HuH-7 (cell line): ENCODE measurements at places on chromosomes 6 and 20.

DNA sequence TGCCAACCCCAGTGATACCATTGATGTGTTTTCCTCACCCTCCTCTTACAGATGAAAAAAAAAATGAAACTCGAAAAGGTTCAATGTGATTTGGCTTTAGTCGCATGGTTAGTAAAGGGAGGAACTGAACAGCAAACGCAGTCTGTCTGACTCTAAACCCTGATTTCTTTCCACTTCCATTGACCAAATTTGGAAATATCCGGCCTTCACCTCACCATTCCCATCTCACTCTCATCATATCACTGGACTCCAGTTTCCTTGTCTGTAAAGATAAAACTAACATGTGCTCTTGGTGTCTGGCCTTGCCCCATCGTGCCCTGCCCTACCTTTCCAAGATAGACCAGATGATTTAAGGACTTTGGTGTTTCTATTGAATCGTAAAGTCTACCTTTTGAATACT lies 48.7 kb upstream of the ADGRF1 start:
- no peak for DNase-seq

- DNase-seq, result peak; percentile 95
Measured at GRCh38 chr20:62010551-62011402, 54.9 kb downstream of the TAF4 start.

DNA sequence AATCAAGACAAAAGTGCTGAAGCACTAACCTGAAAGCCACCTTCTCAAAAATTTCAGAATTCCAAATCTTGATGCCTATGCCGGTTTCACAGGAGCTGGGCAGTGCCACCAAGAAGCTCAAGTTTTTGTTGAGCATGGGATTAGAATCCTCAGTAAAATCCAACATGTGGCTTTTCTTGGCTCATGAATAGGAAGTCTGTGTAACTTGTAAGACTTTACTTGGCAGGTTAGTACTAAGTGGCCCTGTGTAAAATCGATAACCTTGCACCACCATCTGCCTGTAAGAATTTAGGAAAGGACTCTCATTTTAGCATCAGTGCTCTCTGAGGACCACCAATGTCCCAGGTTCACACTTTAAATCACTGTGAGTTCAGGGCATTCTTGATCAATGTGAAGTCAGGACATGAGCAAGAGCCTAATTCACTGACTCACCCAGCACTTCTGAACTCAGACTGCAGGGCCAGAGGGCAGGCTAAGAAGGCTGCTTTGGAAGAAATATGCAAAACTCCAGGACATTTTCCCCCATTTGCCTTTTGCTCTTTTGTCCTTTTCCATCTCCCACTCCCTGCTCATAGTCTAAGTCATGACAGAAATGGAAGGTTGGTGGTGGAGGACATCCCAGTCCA lies 113.2 kb downstream of the EDN1 start:
- DNase-seq, result no peak

DNA sequence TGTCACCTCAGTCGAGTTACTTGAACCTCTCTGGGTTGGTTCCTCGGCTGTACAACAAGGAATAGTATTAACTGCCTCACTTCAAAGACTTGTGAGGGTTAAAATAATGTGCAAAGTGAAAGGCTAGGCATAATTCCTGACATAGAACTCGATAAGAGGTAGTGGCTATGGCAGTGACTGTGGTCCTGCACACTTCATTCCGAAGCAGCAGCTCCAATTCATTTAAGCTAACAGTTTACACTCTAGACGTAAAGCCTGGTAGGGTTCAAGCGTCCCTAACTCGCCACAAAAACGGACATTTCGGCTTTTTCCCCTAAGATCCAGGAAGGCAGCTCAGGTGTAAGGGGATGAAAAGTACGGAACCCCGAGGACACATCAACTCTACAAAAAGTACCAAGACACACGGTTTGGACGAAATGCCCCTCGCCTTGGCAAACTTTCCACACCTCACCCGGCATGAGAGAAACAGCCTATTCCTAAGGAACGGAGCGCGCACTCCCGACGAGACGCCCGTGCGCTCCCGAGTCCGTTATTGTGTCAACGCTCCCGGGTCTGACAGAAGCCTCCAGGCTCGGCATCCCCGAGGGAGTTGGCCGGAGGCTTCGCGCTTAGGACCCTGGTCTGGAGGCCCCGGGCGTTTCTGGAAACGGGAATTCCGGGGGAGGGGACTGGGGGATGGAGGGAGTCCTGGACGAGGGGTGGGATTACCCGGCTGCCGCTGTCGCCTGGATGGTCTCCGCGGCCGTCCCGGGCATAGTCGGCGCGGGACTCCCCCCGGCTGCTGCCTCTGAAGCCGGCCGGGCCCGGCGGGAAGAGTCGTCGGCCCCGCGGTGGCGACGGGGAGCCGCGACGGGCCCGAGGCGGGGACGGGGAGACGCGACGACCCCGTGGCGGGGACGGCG lies 937 bp downstream of the ZNF318 start:
- DNase-seq, result peak; percentile 42

- no peak for DNase-seq
Measured at GRCh38 chr20:33192912-33193501, 24.1 kb upstream of the BPIFA3 start.
